NCI-H526 (cell line): ENCODE measurements at places on chromosomes 7 and 10.
A peak's percentile ranks its signal among the peaks of the same experiment; 100 is the strongest.

DNA sequence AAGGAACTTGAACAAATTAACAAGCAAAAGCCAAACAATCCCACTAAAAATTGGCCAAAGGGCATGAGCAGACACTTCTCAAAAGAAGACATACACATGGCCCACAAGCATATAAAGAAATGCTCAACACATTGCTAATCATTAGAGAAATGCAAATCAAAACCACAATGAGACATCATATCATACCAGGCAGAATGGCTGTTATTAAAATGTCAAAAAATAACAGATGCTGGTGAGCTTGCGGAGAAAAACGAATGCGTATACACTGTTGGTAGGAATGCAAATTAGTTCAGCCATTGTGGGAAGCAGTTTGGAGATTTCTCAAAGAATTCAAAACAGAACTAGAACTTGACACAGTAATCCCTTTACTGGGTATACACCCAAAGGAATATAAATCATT is 311.7 kb upstream of the HPS1 start:
- DNase-seq: peak; percentile 73

- peak; percentile 70 for DNase-seq
Observed at GRCh38 chr7:35623381-35623780, 71.6 kb downstream of the HERPUD2 start.

- DNase-seq: no peak
Observed at GRCh38 chr10:10873915-10874314, 143.8 kb upstream of the CELF2 start.

GRCh38 chr10:73867126-73867807 is 7.1 kb downstream of the CAMK2G start:
- no peak for DNase-seq

GRCh38 chr10:61961278-61961677 is 59.8 kb downstream of the ARID5B start:
- no peak for DNase-seq

GRCh38 chr7:12162415-12163113 is 48.5 kb upstream of the TMEM106B start:
- no peak for DNase-seq

GRCh38 chr7:32560075-32560474 is 64.8 kb downstream of the AVL9 start:
- no peak for DNase-seq

DNA sequence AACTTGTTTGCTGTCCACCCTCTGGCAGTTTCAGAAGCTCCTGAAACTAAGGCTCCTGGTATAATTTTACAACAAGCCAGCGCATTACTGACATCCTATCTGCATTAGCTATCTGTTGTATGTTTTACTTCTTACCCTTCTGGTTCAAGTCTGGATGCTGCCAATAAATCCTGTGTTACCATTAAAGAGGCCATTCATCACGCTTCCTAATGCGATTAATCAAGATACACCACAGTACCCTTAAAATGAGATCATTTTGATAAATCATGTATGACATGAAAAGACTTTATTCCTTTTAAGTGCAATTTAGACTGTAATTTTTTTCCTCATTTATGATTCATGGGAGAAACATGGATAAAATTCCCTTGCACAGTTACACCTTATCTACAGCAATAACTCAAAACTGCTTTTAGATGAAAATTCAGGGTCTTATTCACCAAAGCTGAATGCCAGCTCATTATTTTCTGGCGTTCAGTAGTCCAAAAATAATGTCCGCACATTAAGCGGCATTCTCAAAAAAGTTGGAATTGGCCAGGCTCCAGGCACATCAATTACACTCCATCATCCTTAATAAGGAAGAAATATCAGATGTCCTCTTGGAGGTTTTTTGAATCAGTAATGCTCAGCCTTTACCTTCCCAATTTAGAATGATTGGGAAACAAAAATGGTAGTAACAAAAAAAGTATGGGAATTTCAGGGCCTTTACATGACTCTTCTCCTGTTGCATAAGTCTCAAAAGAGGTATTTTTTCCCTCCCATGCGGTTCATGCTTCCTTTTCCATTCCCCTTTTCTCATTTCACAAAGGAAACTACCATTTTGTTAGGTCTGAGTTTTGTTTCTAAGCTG is 878.5 kb downstream of the LRMDA start:
- DNase-seq: no peak
